ENCODE measurements at places on chromosomes 3 and 15.

- DNase-seq: no peak
Observed at GRCh38 chr15:55669270-55669669, 73.7 kb downstream of the PRTG start.

- DNase-seq: no peak
Observed at GRCh38 chr3:194711913-194712312, 26.2 kb downstream of the FAM43A start.

- DNase-seq: no peak
Observed at GRCh38 chr3:189516039-189516438, 115.2 kb upstream of the TP63 start.

DNA sequence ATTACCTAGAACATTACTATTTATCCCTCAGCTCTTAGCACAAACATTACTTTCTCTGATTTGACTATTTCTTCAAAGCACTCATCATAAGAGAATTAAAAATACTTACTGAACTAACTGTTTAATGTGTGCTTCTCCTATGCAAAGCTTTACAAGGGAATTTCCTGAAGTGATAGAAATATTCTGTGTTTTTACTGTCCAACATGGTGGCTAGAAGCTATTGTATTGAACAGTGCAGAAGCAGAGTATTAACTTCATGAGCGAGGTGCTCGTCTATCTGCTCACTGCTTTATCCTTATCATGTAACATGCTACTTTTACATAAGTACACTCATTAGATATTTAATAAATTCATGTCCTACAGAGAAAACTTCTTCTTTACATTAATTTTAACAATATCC is 239.1 kb downstream of the ISL2 start:
- no peak for DNase-seq

GRCh38 chr3:106326941-106327695 is 458.3 kb upstream of the CBLB start:
- no peak for DNase-seq

DNA sequence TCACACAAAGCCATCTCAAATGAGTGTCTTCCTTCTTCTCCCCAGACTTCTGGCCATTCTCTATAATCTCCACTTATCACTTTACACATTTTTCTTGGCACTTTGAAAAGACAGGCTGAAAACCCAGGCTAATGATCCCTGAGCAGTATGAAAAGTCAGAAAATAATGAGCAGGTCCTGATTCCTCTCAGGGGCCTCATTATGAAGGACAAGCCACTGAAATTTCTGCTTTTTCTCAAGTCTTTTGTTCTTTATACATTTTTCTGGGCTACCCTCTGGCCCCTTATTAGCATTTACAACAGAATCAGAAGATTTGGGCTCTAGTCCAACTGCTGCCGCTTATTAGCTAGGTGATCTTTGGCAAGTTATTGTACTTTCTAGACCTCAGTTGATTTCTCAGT is 9.5 kb upstream of the ST6GAL1 start:
- no peak for DNase-seq

DNA sequence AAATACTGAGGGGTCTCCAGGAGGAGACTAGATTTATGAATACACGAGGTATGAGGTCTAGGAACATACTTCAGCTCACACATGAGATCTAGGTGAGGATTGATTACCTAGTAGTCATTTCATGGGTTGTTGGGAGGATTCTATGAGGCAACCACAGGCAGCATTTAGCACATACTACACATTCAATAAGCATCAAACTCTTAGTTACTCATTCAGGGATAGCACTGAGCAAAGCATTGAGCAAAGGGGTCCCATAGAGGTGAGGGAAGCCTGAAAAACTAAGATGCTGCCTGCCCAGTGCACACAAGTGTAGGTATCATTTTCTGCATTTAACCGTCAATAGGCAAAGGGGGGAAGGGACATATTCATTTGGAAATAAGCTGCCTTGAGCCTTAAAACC is 4.5 kb downstream of the CCR5 start:
- no peak for DNase-seq

DNA sequence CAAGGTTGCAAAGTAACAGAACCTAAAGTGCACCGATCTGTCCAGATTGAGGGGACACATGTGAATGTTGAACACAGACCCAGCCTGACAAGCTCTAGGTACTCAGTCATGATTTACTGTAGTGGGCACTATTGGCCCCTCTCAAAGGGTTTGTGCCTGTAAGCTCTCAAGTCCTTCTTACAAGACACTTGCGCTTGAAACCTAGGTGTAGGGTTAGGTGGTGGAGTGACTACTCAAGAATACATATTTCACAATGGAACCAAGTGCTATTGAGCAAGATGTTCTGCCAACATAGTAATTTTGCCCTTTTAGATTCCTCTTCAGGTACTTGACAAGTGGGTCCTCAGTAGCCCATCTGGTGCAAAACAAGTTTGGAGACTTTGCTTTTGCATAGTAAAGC is 169.9 kb downstream of the AKAP13 start:
- DNase-seq: no peak

GRCh38 chr3:7734456-7734855 is 767.2 kb upstream of the LMCD1 start:
- DNase-seq: no peak

DNA sequence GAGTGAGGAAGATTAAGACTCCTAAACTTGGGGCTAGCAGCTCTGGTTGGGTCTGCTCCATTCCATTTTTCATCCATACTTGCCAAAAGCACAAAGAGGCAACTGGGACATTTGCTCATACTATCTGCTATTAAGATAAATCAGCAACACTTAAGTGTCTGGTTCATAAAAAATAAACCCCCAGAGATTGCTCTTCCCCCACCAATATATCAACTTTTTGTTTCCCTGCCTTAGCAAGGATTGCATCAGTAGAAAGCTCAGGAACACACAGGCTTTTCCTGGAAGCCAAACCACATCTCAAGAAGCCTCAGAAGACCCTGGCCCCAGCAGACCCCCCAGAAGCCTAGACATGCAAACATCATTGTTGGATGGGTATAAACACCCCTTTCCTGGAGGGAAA is 232.4 kb upstream of the WNT5A start:
- no peak for DNase-seq

DNA sequence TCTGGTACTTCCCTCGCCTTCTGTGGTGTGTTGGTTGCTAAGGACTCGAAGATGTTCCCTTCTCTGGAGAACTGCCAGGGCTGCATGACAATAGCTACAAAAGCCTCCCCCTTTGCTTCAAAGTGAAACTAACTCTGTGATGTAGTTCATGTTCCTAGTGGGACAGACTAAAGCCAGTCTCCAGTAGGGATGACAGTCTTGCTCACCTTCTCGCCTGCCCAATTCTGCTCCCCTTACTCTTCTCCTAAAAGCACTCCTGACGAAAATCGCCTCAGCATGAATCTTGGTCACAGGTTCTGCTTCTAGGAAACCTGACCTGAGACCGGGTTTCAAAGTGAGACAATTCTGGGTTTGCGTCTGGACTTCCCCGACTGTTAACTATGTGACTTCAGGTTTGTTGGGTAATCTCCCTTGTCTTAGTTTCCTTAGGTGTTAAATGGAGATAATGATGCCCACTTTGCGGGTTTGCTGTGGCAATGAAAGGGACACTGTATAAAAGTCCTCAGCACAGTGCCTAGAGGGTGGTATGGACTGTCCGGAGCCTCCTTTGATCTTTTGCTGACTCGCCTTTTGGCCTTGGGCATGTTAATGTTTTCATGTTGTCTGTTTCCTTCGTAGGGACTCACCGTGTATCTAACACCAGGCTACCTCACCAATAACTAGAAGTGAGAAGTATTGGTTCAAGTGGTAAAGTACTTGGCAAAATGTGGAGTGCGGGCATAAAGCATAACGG is 24.9 kb upstream of the THRB start:
- DNase-seq: no peak

DNA sequence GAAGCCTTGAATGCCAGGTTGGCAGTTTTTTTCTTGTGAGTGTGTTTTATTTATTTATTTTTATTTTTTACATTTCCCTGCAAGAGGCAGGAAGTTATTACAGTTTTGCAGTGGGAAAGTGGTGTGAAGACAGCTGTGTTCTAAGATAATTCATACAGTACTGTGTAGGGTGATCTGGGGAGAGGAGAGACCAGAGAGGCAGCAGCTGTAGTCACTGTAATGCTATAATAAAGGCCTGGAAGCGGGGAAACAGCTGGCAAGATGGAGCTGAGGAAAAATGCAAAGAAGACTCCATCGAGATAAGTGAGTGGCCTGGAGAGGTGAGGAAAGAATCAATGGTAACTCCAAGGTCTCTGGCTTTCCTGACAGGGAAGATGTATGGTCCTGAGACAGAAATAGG is 23.1 kb downstream of the CNTN3 start:
- no peak for DNase-seq

- no peak for DNase-seq
Observed at GRCh38 chr3:74787011-74787410, 172.6 kb upstream of the CNTN3 start.

- no peak for DNase-seq
Observed at GRCh38 chr3:122615303-122615702, 37.9 kb downstream of the PARP15 start.

DNA sequence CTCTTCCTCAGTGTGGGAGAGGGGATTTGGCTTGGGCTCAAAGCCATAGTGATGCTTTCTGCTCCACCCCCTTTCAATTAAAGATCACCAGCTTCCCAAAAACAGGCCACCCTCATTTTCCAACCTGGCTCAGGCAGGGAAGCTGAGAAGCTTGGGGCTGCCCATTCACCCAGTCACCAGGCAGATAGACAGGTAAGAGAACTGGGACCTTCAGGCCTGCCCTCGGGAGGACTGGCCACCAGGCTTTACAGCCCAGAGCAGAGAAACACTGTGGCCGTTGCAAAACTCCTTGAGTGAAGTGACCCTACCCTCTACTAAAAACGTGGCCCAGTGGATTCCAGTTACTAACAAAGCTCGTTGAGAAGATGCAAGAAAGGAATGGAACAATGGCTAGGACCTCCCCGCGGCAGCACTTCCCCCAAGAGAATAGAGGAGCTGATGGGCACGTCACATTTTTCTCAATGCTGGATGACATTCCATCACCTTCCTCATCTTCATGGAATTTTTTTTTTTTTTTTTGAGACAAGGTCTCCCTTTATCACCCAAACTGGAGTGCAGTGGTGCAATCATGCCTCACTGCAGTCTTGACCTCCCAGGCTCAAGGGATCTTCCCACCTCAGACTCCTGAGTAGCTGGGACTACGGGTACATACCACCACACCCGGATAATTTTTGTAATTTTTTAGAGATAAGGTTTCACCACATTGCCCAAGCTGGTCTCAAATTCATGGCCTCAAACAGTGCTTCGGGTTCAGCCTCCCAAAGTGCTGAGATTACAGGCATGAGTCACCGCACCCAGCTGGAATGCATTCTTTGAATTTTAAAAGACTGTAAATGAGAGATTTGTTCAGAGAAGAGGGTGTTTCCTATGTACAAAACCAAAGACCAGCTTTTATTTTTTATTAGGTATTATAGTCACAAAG is 37.9 kb downstream of the LIPC start:
- DNase-seq: no peak

DNA sequence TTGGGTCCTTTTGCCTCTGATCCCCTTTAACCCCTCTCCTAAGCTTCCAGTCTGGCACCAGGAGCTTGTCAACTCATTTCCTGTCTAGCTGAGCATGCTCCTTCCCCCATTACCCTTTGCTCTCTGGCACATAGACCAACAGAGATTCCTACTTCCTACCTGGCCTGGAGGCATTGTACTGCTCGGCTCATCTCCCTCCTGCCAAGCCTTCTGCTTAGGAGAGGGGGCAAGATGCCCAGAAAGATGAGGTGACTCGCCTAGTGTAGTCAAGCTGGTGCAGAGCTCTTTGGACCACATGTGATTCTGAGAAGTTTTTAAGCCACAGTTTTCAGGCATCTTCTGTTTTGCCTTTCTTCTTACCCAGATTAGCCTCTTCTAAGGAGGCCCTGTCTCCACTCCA is 95.4 kb downstream of the ZNF621 start:
- DNase-seq: no peak

DNA sequence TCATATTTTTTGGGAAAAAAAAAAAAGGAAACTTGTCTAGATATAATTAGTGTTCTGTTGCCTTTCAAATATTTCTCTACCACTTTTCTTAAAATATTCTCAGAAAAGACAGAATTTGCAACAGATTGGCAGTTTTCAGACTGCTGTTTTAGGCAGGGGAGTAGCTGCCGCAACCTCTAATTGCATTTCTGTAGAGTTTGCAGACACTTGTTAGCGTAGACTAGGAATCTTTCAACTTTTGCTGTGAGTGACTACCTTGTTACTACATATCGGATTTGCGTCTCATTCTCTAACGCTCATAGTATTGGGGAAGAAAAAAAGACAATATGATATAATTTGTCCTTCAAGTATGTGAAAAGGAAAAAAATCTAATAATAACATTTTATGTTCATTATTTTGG is 10.7 kb downstream of the TGFBR2 start:
- DNase-seq: no peak

DNA sequence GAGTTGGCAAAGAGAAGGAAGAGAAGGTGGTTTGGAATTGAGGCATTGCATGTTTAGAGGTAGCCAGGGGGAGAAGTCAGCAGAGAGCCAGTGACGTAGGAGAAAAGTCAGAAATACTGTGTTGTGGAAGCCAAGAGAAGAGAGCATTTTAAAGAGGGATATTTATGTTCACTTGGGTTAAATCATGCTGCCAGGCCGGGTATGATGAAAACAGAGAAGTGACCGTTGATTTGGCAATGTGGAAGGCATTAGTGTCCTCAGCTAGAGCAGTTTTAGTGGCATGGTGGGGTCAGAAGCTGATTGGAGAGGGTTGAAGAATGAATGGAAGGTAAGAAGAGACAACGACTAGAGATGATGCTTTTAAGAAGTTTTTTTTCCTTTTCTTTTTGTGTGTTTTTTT is 24.5 kb downstream of the RASA2 start:
- no peak for DNase-seq

DNA sequence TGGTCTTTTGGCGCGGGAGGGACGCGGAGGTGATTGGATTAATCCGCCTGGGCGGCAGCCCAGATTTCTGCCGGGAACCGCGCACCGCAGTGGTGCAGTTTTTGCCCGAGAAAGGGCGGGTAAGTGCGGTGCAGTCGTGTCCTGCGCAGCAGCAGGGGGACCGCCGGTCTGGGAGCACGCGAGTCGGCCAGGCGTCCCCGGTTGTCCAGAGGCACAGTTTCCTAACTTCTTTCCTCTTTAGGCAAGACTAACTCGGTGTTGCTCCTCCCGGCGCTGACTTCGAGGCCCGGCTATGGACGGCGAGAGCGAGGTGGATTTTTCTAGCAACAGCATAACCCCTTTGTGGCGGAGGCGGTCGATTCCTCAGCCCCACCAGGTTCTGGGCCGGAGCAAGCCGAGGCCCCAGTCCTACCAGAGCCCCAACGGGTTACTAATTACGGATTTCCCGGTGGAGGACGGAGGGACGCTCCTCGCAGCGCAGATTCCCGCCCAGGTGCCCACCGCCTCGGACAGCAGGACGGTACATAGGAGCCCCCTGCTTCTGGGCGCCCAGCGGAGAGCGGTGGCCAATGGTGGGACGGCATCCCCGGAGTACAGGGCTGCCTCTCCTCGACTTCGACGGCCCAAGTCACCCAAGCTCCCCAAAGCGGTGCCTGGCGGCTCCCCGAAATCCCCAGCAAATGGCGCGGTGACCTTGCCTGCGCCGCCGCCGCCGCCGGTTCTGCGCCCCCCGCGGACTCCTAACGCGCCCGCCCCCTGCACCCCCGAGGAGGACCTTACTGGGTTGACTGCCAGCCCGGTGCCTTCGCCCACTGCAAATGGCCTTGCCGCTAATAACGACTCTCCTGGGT is 736 bp downstream of the ARHGEF26 start:
- DNase-seq: peak; percentile 58

GRCh38 chr3:177574222-177574856 is 377.1 kb upstream of the TBL1XR1 start:
- DNase-seq: no peak

GRCh38 chr3:72655131-72655551 is 193.1 kb downstream of the SHQ1 start:
- DNase-seq: no peak
